Umbilical cord (tissue), 2 donors: ENCODE measurements at places on chromosomes 7 and 10. TPM values are rescaled to one million over a fixed set of nuclear protein-coding genes. Genes with fewer than 3 reads are reported as not detected.

Gene VAX1
- total RNA-seq: 0.96 TPM

Gene CLEC5A
- 10.8 TPM for total RNA-seq

Gene GLUD1
- 82.8 TPM for total RNA-seq

Gene PTF1A
- 7.5 TPM for total RNA-seq
